ENCODE measurements at places on chromosomes 13 and 19.

DNA sequence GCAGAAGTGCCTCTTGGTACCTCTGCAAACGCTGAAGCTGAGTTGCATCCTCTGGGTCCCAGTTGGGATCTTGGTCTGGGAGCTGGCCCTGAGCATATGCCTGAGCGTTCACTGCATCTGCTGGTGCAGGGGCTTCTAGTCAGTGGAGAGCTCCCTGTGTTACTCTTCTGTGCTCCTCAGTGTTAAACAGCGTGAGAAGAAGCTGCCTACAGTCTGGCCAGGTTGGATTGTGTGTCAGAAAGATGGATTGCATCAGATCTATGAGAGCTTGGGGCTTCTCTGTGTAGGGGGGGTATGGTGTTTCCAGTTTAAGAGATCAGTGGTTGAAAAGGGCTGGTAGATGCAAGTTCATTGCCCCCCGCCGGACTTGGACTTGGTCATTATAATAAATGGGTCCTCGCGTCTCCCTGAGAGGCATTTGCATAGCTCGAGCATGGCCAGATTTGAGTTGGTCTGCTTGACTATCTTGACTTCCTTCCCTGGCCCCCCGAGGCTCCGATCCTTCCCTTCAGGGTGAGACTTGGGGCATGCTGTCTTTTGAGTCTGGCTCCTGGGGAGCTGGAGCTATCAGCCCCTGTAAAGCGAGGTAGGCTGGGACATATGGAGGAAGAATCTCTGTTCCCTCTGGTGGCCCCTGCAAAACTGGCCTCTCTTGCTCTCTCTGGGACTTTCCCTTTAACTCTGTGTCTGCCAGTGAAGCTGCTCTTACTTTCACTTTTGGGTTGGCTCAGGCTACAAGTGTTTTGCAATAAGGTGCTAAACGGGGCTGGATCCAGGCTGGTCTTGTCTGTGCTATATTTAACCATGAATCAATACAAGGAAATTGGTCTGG, 52.9 kb downstream of the OR10H4 start:
- DNase-seq: no peak

DNA sequence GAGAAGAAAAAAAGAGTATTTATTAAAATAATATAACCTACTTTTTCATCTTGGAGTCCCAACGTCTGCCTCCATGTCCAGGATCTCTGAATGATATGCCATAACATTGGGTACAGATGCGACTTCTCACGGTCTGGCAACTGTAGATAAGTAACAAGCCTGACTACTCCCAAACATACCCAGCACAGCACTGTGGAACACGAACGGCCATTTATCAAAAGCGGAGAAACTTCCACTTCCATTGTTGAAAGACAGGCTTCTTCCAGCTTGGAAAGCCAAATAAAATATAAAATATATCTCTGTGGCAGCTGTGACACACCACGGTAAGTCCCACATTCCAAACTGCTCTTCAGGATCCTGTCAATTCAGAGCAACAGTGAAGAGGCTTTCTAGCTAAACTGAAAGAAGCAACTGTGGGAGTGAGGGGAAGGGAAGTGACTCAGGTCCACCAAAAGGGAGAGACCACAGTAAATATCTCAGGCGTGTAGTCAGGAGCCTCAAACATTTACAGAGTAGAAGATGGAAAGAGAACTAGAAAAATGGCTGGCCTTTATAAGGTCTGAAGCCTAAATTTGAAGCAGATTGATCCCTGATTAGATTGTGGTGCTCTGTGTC, 331.7 kb downstream of the LIG4 start:
- DNase-seq: no peak

DNA sequence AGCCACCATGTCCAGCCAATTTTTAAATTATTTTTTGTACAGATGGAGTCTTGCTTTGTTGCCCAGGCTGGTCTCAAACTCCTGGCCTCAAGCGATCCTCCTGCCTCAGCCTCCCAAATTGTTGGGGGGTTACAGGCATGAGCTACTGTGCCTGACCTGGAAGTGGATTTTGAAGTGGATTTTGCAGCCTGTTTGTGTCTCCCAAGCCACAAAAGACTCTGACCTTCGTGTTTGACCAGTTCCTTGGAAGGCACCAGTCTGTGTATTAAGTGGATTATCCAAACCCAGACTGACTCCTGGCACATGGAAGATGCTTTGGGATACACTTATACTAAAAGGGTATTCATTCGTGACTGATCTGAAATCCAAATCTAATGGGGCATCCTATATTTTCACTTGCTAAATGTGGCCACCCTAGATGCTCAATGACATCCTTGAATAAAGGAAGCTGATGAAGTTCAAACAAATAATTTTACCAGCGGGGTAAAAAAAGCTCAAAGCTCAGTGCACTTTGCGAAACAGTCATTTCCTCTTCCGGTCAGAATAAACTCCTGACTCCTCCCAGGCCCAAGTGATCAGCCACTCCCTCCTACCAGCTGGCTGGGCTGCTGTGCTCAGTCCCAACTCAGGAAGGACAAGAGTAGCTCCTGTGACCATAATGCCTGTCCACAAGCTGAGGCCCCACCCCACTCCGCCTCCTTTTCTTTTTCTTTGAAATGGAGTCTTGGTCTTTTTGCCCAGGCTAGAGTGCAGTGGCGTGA, 32.6 kb upstream of the GATAD2A start:
- DNase-seq: no peak

DNA sequence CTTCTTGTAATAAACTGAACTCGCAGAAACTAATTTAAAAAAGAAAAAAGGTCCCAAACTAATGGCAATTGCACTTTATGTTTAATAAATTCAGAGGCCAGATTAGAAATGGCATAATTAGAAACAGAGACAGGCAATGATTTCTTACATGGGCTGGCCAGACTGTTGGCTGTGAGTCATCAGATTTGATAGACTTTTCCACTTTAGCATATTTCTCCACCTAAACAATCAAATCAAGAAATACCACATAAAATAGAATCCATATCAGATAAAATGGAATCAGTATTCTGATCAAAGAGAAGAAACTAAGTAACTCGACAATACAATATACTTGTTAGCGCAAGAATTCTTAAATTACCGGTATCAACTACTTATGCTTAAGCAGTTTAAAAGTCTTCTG, 29.0 kb downstream of the EXOSC8 start:
- DNase-seq: no peak

DNA sequence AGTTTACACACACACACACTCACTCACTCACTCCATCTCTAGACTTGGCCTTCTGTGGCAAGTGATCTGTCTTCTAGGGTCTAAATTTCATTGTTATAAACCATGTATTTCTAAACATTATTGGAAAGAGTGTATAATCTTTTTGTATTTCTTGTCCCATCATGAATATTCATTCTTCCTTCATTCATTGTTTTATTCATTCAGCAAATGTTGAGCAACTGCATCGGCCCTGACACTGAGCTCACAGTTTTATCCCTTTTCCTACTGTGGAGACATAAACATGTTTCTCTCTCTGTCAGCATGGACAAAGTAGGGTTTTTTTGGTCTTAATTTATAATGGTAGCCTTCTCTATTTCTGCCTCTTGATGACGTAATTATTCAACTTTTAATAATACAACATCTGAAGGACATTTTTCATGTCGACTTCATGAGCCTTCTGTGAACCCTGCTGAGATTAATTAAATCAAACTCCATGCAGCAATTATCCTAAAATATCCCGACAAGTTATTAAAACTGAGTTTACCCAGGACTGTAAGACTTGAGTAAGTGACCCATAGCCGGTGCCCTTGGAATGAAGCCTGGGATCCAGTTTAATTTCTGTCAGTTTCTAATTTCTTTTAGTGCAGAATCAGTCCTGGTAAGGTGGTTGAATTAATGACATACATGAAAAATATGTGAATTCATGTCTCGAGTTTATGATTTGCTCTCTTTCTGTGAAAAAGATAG, 7.3 kb downstream of the SPATA13 start:
- DNase-seq: no peak

- DNase-seq: no peak
Measured at GRCh38 chr13:100464006-100464405, 124.6 kb downstream of the GGACT start.

GRCh38 chr19:48874303-48875135, 2.3 kb downstream of the PPP1R15A start:
- DNase-seq: no peak

DNA sequence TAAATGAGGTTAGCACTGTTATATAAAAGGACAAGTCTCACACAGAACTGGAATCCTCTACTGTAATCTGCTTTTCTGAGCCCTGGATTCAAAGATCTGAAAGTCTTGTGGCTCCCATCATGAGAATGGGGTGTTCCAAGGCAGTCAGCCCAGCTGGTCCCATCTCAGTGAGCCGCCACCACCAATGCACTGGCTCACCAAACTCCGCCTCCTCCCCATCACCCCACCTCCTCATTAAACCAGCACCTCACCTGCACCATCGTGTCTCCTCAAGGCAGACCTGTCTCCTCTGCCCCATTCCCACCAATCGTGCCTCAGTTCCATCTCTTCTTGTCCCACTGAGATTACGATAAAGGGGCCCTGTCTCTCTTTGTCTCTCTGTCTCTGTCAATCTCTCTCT, 166.7 kb downstream of the USP12 start:
- DNase-seq: no peak

- DNase-seq: no peak
Measured at GRCh38 chr13:21219036-21219381, 42.6 kb downstream of the MRPL57 start.

All from esophagus squamous epithelium (tissue), 5 donors.